ENCODE measurements at places on chromosomes 7 and 10.

- no peak for DNase-seq
Observed at GRCh38 chr10:9038146-9038714, 983.7 kb downstream of the GATA3 start.

DNA sequence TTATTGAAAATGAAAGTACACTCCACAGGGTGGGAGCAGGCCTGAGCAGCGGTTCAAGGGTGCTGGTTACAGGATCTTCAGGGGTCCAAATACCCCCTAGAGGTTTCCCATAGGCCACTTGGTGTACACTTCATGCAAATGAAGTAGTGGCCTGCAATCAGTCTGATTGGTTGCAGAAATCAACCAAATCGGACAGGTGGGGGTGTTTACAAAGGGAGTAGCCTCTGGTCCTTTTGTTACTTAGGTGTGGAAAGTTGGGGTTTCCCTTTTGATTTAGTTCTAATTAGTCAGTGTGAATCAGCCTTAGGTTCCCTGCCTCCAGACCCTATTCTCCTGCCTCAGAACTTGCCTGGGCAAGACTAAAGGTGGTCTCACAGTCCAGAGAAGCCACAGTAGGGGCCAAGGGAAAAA, 49.6 kb downstream of the SYPL1 start:
- no peak for DNase-seq

GRCh38 chr10:101889256-101890210, 45.9 kb upstream of the KCNIP2 start:
- peak; percentile 57 for DNase-seq

GRCh38 chr10:14625765-14626525, 148.8 kb downstream of the FAM107B start:
- DNase-seq, result no peak

DNA sequence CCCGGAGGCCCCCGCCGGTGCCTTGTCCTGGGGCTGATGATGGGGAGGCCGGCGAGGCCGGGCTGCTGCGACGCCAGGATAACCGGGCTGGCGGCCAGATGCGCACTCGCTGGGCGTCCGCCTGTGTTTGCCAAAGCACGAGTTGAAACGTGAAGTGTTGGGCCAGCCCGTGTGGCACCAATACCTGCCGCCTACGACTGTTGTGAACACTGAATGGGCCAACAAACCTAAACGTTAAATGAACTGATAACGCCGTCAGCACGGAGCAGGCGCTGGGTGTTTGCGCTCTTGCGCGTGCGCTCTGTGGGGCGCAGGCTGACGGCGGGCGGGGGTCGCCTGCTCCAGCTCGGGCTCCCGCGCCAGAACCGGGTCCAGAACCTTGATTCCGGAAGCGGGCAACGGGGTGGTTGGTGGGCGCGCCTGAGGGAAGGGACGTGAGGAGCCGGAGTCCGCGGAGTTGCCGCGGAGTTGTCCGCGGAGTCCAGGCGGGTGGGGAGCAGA, 658 bp downstream of the CYP2E1 start:
- DNase-seq, result no peak

GRCh38 chr10:58331646-58332045, 3.2 kb upstream of the UBE2D1 start:
- DNase-seq, result no peak

- DNase-seq, result peak; percentile 95
Observed at GRCh38 chr10:114541081-114541796, 116.8 kb downstream of the ABLIM1 start.

DNA sequence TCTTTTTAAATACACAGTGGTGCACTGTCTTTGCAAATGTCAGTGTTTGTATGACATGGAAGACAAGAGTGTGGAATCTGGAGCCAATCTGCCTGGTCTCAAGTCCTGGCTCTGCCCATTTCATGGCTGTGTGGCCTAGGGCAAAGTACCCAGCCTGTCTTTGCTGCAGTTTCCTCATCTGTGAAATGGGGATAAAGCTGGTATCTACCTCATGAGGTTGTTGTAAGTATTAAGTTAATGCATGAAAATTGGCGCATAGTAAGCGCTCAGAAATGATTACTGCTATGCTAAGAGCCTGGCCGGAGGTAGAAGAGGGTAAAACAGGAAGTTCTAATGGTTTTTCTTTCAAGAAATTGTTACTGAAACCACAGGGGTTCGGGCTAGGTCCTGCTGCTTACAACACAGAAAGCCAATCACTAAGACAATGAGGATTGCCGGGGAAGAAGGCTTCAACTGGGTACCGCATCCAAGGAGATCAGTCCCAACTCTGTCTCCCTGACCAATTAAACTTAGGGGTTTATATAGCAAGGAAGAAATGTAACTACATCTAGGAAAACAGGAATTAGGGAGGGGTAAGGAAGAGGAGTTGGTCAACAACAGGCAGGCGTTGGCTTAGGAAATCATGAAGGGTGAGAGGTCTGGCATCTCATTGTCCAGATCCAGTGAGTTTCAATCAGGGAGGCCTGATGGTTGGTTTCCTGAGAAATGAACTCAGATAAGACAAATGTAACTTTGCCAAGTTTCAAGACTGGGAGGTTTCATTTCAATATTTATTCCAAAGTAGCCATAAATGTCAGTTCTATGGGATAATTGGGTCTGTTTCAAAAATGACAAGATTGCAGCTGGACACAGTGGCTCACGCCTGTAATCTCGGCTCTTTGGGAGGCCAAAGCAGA, 57.0 kb downstream of the CHST3 start:
- DNase-seq, result no peak

DNA sequence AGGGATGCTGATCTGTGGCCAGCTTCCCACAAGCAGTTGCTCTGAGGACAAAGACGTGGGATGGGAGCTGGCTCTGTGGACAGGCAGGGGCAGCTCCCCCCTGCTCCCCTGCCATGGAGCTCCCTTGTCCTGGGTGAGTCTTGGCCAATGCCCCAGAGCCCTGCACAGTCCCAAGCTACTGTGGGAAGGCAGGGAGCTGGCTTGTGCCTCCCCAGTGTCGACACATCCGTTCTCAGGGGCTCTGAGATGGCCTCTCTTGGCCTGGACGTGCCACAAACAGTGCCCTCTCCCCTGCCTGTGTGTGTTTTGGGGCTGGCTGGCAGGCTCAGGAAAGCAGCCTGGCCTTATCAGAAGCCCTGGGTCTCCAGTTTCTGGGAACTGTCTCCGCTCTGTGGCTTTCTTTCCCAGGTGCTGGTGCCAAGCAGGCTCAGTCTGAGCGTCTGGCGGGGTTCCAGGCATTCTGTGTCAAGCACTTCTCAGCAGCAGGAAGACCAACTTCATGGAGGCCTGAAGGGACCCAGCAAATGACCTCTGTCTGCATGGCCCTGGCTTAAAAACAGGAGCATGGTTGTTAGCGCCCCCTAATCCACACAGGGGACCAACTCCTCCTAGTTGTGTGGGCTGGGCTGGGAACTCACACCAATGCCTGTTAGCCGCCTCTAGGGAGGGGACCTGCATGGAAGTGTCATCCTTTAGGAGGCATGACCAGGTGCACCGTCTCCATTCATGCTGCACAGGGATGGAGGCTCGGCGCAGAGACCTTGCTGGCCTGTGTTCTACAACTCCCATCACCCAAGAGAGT, 375.2 kb downstream of the RPS24 start:
- no peak for DNase-seq

DNA sequence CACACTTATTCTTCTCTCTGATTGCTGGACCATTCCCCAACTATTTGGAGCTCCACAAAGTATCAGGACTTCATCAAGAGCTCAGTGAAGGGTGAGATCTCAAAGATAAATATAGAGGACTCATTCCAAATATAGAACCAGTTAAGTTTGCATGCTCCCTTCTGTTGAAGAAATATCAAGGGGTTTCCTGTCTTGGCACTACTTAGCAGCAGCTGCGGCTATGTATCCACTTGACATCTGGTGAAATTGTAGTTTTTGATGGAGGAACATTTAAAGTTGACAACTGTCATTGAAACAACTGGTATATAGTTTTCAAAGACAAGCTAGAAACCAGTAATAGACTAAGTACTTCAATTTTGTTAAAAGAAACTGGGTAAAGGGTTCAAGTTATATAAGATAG, 1.0 kb upstream of the SPAG6 start:
- no peak for DNase-seq

- no peak for DNase-seq
Observed at GRCh38 chr7:91250706-91251105, 13.5 kb upstream of the FZD1 start.

DNA sequence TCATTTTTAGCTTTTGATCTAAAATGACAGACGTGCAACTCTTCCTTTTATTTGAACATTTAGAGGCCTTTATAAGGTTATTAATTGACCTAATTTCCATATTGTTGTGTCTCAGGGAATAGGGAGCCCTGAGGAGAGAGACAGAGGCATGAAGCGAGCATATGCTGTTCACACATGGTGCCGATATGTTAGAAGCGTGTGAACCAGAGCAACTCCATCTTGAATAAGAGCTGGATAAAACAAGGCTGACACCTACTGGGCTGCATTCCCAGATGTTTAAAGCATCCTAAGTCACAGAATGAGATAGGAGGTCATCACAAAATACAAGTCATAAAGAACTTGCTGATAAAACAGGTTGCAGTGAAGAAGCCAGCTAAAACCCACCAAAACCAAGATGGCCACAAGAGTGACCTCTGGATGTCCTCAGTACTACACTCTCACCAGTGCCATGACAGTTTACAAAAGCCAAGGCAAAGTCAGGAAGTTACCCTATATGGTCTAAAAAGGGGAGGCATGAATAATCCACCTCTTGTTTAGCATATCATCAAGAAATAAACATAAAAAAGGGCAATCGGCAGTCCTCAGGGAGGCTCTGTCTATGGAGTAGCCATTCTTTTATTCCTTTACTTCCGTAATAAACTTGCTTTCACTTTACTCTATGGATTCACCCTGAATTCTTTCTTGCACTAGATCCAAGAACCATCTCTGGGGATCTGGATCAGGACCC, 80.1 kb downstream of the SEC61G start:
- DNase-seq, result no peak

DNA sequence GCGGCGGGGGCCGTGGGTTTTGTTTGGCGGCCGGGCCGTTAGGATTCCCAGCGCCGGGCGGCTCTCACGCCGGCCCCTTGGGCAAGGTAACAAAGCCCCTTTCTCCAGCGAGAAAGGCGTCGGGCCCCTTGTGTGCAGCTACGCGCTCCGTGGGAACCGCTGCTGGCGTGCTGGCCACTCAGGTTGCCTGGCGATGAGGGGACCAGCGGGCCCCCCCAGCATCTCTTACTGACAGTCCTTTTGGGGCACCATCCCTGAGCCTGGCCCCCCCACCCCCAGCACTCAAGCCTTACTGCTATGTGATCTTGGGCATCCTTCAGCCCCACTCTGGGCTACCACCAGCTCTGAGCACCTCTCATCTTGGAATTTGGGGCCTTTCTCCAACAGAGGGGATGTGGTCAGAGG, 1.8 kb downstream of the LFNG start:
- no peak for DNase-seq

DNA sequence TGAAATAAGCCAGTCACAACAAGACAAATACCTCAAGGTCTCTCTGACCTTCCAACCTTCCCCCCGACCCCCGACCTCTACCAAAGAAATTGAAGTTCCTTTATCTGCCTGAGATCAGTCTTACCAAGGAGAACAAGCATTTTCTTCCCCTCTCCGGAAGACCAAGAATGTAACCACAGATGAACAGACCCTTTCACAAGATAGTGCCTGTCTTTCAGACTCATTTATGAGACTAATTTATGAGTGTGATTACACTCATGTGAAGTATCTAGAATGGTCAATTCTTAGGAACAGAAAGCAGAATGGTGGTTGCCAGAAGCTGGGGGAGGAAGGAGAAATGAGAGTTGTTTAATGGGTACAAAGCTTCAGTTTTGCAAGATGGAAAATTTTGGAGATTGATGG, 108.9 kb upstream of the MKLN1 start:
- no peak for DNase-seq

GRCh38 chr10:6871128-6871527, 291.1 kb upstream of the PRKCQ start:
- no peak for DNase-seq

DNA sequence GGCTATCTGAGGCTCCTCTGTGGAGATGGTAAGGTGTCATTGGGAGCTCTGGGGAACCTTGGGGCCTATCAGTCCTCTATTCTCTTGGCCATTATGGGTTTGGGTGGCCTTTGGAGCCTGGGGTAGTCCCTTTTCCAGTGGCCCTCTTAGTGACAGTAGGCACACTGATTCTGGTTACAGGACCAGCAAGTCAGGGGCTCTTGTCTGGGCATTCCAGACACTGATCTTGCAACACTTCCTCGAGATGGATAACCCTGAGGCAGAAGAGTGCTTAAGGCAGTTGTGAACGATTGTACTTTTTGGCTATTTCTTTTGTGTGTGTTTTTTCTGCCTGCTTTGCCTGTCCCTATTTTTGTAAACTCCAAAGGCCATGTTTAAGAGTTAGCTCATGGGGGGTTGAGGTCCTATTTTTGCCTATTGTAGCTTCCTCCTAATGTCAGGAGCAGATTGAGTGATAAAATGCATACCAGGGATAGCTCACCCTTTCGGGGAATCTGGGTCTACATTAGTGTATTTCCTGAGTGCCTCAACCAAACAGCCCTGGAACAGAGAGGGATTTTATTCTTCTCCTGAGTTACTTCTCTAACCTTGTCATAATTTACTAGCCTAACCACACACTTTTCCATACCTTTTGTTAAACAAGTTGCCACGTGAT, 61.2 kb downstream of the PRKAR2B start:
- DNase-seq, result no peak

- no peak for DNase-seq
Observed at GRCh38 chr7:44960011-44960580, 18.7 kb downstream of the MYO1G start.

DNA sequence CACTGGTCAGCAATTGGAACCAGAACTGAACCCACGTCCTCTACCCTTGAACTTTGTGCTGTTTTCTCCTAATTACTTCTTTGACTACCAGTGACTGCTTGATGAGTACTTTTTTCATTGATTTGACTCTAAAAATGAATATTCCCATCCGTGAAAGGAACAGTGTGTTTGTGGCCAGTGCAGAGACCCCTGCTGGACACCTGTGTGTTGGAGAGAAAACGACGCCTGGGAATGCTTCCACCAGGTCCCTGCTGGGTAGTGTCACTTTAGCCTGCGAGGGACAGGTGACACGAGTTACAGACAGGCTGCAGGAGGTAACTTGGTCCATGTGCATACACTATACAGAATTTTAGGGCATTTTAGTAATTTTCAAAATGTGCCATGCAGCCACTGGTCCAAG, 6.8 kb upstream of the GJD4 start:
- no peak for DNase-seq

GRCh38 chr10:124736491-124737136, 7.6 kb downstream of the FAM53B start:
- DNase-seq, result no peak

DNA sequence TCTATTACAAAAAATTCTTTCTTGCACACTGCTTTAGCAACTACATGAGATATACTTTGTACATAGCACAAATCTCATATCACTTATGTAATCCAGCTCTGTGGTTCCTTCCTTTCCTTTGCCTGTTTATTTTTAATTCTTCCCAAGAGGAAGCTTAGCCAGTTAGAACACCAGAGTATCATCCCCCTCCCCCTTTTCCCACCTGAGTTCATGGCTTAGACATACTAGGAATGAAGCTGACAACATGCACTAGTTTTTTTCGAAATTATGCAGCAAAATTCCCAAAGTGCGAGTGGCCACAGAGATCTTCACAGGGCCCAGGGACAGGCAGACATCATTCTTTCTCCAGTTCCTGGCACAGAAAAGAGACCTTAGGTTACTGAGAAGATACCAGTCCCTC, 17.8 kb downstream of the CAV1 start:
- no peak for DNase-seq

All from HFF-Myc (cell line).